Natural killer cell treated with Interleukin-12 subunit alpha and Interleukin-12 subunit beta and Interleukin-15 and Interleukin-18, amount 100 ng/mL, for 72 hours (primary cell): ENCODE measurements at places on chromosomes 11 and 22. TPM values are rescaled to one million over a fixed set of nuclear protein-coding genes. Genes with fewer than 3 reads are reported as not detected.

Gene C22orf31
- total RNA-seq, result not detected

Gene SEPTIN5
- total RNA-seq, result not detected

Gene RASSF10
- not detected for total RNA-seq

Gene SLC6A5
- not detected for total RNA-seq

Gene LMO2
- not detected for total RNA-seq

Gene KLHDC7B
- 6.5 TPM for total RNA-seq

Gene PRRG4
- total RNA-seq, result 1.8 TPM

Gene FIBIN
- total RNA-seq, result not detected

Gene OR8A1
- not detected for total RNA-seq

Gene OR6A2
- total RNA-seq, result 0.20 TPM

Gene NAV2
- 0.31 TPM for total RNA-seq

Gene CCDC89
- total RNA-seq, result 1.6 TPM

Gene CTSF
- total RNA-seq, result 2.7 TPM

Gene LIMK2
- total RNA-seq, result 390 TPM

Gene GDPD4
- total RNA-seq, result not detected

Gene HPS5
- 16.5 TPM for total RNA-seq

Gene LYVE1
- not detected for total RNA-seq

Gene THY1
- not detected for total RNA-seq

Gene C22orf39
- total RNA-seq, result 27.6 TPM

Gene LINC01488
- not detected for total RNA-seq

Gene SUSD2
- total RNA-seq, result 2.7 TPM

Gene DBX1
- total RNA-seq, result not detected

Gene OR8D4
- total RNA-seq, result not detected

Gene ASPHD2
- 13.6 TPM for total RNA-seq

Gene FXYD6
- total RNA-seq, result not detected

Gene OR5AK2
- not detected for total RNA-seq

Gene GSTT2B
- total RNA-seq, result not detected

Gene GNB1L
- 9.7 TPM for total RNA-seq

Gene TNNT3
- total RNA-seq, result 0.33 TPM

Gene CCDC116
- 2.0 TPM for total RNA-seq

Gene OR4D5
- not detected for total RNA-seq

Gene C11orf16
- total RNA-seq, result not detected

Gene MRPL40
- 21.3 TPM for total RNA-seq

Gene BCO2
- 1.4 TPM for total RNA-seq
